ENCODE measurements at places on chromosomes 16 and 17. TPM values are rescaled to one million over a fixed set of nuclear protein-coding genes. Genes with fewer than 3 reads are reported as not detected.

SLC35G6 gene
- total RNA-seq, result not detected

DNA sequence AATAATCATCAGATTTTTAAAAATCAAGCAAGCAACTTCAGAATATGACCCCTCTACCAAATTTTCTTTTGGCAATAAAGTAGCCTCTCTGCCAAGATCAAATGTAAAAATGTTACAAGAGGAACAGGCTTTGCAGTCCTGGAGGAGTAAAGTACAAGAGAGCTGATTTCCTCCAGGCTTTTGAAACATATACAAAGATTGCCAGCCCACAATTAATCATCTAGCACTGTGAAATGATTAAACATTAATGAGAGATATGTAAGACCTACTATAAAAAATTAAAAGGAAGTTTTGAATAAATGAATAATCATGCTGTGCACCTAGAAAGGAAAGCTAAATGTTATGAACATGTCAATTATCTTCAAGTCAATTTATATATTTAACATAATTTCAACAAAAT lies 26.3 kb downstream of the TXNDC11 start:
- H3K27me3 ChIP-seq, result no peaks in the 10 kb centered on the region
- H3K36me3 ChIP-seq, result no peaks in the 10 kb centered on the region
- no peak for DNase-seq
- H3K4me1 ChIP-seq, result no peaks in the 10 kb centered on the region

- peak overlapping the region; percentile 80 for H3K27ac ChIP-seq
- H3K36me3 ChIP-seq, result no peaks in the 10 kb centered on the region
- H3K4me1 ChIP-seq, result no peaks in the 10 kb centered on the region
These were observed 27.7 kb downstream of the SRL start for GRCh38 chr16:4214215-4214621.

SYCE1L gene
- total RNA-seq, result not detected

DNA sequence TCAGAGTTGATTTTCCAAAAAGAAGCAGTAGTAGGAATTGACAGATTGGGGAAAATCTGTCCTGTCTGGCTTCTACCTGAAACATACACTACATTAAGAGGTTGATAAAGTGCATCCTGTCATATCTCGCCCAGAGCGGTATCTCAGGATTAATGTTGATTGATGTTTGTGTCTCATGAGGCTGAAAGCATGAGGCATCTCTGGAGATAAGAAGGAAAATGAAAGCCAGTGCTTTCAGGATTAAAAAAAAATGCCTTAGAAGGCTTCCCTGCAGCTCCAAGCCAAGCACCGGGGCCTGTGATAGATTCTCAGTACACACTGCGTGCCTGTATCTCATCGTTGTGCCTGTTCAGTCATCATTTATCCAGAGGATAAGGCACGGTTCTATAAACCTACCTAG lies 26.4 kb upstream of the CD300E start:
- no peaks in the 10 kb centered on the region for H3K36me3 ChIP-seq
- H3K4me3 ChIP-seq, result no peak overlapping the region
- no peaks in the 10 kb centered on the region for H3K27me3 ChIP-seq

GRCh38 chr17:35728551-35728950 lies 2.9 kb upstream of the RASL10B start:
- no peaks in the 10 kb centered on the region for H3K27me3 ChIP-seq
- H3K27ac ChIP-seq, result no peak overlapping the region
- DNase-seq, result no peak
- H3K4me1 ChIP-seq, result no peaks in the 10 kb centered on the region
- no peaks in the 10 kb centered on the region for H3K36me3 ChIP-seq
- no peak overlapping the region for H3K4me3 ChIP-seq

DNA sequence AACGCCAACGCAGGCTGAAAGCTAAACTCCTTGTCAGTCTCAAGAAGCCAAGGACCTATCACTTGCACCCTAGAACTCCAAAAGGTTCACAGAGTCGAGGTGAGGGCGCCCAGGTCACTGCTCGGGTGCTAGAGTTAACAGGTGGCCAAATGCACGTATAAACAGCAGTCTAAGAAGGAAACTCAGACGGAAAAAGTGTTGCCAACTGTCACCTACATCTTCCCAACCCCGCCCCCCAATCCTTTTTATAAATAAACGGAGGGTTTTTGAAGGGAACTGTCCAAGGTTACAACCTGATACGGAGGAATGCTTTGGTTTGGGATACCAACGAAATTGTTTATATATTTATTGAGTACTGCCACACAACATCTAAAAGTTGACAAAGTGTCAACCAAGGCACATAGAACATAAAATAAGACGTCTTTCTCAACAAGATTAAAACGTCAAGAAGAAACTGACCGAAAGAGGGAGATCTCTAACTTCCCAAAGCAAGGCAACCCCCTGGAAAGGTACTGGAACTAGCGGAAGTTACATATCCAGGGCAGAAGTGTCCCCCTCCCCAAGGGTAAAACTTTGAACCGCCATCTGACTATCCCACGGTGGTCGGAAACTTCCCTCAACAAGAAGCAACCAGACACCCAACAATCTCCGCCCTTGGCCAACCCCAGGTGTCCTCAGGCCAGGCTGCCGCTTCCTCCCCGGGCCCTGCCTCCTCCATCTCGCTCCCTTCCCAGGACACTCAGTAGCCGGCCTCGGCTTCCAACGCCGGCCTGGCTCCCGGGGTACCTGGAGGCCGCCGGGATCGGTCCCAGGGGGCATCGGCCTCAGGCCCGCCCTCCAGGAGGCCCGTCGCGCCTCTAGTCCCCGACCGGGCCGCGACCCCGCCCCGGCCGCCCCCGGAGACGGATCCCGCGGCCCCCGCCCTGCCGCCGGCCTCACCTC lies 982 bp downstream of the SPAG9 start:
- peak overlapping the region; percentile 100 for H3K27ac ChIP-seq
- DNase-seq, result peak; percentile 46
- peak overlapping the region; percentile 73 for H3K4me3 ChIP-seq
- H3K27me3 ChIP-seq, result no peaks in the 10 kb centered on the region

KRTAP2-2 gene
- total RNA-seq, result not detected

DNA sequence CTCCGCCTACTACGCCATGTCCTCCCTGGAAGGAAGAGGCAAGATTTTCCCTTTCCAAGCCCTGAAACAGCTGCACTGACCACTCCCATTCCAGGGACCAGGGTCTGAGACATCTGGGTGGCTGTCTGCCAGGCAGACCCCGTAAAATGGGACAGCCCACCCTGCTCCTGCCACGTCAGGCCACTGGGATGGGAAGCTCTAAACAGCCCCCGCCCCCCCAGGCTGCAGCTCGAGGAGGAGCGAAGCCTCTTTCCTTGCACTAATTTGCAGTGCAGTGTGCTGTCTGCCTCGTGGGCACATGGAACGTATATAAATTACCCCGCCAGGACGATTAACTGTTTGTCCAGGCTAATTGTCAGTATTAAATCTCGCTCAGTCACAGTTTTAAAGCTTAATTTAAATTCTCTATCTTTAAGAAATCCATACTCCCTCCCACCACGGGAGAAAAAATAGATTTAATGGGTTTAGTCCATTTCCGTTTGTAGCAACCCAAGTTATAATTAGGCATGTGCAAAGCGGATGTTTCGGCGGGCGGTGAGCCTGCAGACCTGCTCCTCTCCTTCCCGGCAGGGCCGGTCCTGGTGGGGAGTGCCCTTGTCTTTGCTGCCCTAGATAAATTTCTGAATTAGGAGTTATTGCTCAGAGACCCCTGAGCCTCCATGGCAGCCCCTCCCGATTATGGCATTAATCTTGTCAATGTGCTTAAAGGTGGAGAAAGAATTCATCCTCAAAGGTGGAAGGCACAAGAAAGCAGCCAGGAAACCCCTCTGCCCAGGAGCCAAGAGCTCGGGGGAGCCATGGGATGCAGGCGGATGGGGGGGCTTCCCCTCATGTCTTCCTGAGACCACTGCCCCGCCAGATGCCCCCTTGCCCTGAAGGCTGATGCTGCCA lies 268.0 kb upstream of the TNRC6C start:
- DNase-seq, result no peak
- no peaks in the 10 kb centered on the region for H3K27me3 ChIP-seq
- no peaks in the 10 kb centered on the region for H3K36me3 ChIP-seq
- H3K4me3 ChIP-seq, result no peak overlapping the region

KRT31 gene
- total RNA-seq, result not detected

FOXC2 gene
- total RNA-seq, result 2.6 TPM

AIPL1 gene
- not detected for total RNA-seq

GRCh38 chr16:81808933-81809480 lies 29.9 kb downstream of the PLCG2 start:
- H3K27ac ChIP-seq, result no peak overlapping the region
- DNase-seq, result no peak
- no peaks in the 10 kb centered on the region for H3K4me1 ChIP-seq
- H3K4me3 ChIP-seq, result no peak overlapping the region
- H3K36me3 ChIP-seq, result no peaks in the 10 kb centered on the region

GRCh38 chr17:68610554-68610953 lies 9.4 kb upstream of the FAM20A start:
- H3K36me3 ChIP-seq, result no peaks in the 10 kb centered on the region
- H3K27me3 ChIP-seq, result no peaks in the 10 kb centered on the region
- no peak overlapping the region for H3K4me3 ChIP-seq
- H3K4me1 ChIP-seq, result no peaks in the 10 kb centered on the region
- no peak for DNase-seq

DNA sequence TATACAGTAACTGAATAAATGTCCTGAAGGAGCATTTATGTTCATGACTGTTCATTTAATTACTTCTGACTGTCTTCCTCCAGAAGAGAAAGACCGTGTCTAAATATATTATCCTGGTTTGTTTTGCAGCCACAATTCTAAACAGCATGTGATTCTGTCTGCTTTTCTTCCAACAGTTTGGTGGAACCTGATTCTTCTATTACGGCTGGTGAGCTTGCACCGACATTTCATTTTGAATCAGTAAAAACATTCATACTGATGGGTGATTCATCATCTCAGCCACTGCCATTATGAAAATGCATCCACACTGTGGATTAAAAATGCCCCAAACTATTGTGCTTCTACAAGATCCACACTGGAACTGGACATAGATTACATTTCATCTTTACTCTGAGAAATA lies 16.9 kb downstream of the KNOP1 start:
- peak overlapping the region; percentile 85 for H3K27ac ChIP-seq
- H3K27me3 ChIP-seq, result no peaks in the 10 kb centered on the region
- H3K4me3 ChIP-seq, result no peak overlapping the region
- no peaks in the 10 kb centered on the region for H3K36me3 ChIP-seq
- H3K4me1 ChIP-seq, result no peaks in the 10 kb centered on the region

- H3K36me3 ChIP-seq, result no peaks in the 10 kb centered on the region
- no peaks in the 10 kb centered on the region for H3K27me3 ChIP-seq
- H3K27ac ChIP-seq, result no peak overlapping the region
These were observed 95.9 kb upstream of the AXIN2 start for GRCh38 chr17:65657251-65657828.

ALOX15 gene
- 0.24 TPM for total RNA-seq

All from uterus (tissue), 4 donors.